ENCODE measurements at places on chromosomes 3 and 15.
A peak's percentile ranks its signal among the peaks of the same experiment; 100 is the strongest.

DNA sequence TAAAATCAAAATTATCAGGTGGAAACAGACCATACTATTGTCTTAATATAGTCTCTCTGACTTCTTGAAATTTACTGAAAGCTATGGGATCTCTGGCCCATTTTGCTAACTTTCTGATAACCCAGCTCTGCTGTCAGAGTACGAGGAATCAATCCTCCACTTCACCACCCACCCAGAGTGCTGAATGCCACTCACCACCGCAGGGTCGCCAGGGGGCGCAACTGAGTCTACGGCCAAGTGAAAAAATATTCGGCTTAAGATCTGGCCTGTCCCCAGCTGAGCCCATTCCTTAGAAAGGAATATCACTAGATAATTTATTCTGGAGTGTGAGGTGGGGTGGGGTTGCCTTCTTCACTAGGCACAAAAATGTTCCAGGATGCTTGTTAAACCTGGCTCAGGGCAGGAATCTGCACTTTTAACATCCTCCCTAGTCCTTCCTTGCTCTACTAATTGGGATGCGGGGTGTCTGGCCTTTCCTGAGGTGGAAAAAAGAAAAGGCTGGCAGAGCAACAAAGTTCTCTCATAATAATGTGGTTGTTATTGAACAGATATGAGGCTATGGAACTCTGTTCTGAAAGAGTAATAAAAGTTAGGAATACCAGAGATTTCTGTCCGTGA is 520.6 kb downstream of the MFSD1 start:
- DNase-seq = peak; percentile 21

GRCh38 chr3:15601399-15602145 is at the start of the genes BTD and HACL1:
TSS of gene BTD (plus strand) at chr3:15601745. CDS start at chr3:15635440, 33,695 bp downstream.
TSS of gene HACL1 (minus strand) at chr3:15601569. CDS start at chr3:15601463, 106 bp downstream.
- DNase-seq = peak; percentile 99

GRCh38 chr3:192410684-192410960 is 316.7 kb downstream of the FGF12 start:
- DNase-seq = no peak

GRCh38 chr3:81838457-81838856 is 77.0 kb upstream of the GBE1 start:
- DNase-seq = no peak

DNA sequence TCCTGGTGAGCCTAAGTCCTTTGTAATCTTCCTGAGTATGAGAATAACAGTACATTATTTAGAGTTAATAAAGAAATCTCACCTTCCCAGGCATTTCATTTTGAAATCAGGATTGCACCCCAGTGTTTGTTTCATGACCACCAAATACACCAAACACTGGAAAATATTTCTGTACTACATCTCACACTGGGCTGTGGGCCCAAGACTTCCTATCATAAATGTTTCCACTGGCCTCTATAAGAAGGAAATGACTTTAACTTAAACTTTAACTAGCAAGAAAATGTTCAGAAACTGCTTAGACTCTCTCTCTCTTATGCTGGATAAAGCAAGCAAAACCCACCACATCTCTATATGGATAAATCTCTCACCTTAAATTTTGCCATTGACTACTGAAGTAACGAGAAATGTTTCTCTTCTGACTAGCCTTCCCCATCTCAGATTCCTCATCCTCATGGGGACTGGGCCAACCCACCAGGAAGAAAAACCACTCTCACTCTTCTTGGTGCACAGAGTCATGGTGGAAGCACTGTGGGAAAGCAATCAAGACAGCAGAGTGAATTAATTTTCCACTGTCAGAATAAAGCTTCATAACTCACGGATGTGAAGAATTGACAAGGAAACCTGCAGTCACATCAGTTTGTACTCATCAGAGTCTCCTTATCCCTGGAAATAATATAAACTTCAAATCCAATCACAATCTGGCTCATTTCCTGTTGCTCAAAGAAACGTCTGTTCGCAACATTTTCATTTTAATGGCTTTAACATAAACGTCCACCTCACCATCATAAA is 859.6 kb downstream of the EPHA3 start:
- DNase-seq = no peak

DNA sequence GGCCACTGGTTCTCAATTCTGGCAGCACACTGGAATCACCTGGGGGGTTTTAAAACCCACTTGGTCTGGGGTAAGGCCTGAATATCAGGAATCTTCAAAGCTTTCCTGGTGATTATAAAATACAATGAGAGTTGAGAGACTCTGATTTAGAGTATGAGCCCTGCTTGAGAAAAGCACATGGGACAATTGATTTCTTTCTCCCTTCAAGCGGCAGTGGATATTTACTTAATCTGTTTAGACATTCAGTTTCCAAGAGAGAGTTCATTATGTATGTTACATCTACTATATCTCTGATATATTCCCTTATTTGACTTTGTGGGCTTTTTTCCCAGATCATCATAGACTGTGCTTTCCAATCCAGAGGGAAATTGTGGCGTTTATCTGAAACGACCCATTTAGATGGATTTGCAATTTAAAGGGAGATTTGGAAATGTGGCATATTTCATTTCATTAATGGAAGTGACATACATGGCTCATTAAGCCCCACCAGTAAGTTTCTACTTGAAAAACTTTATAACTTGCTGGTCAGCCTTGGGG is 171.2 kb upstream of the PFN2 start:
- DNase-seq = no peak

DNA sequence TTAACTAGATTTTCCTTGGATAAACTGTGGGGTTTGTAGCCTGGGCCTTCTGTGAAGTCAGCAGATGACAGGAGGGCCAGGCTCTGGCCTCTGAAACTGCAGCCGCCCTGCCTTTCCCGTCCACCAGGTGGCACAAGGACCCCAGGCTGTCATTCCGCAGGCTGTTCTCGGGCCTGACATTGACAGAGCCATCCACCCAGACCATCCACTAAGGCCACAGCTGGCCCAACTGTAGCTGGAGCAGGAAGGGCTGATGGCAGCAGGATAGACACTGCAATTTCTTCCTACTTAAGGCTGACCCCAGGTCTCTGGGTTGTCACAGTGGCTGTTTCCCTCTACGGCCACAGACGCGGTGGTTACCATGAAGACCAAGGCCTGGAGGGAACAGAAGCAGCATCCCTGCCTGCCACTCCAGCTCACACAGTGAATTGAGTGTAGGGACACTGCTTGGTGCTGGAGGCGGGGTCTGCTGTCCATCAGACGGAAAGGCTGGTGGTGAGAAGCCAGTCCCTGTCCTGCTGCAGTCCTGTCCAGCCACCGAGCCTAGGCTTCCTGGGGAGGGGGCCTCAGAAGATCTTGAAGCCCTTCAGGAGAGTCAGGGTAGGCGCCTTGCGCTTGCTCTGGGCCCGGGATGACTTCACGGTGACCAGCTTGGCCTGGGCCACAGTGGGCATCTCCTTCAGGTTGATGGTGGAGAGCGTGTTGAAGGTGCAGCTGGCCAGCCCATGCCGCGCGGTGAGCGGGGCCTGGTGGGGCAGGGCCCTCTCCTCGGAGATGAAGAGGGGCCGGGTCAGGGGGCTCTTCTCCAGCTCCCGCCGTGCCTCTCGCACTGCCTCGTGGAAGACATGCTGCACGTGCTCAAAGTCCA is 9.4 kb downstream of the SLC51B start:
- DNase-seq = peak; percentile 50

DNA sequence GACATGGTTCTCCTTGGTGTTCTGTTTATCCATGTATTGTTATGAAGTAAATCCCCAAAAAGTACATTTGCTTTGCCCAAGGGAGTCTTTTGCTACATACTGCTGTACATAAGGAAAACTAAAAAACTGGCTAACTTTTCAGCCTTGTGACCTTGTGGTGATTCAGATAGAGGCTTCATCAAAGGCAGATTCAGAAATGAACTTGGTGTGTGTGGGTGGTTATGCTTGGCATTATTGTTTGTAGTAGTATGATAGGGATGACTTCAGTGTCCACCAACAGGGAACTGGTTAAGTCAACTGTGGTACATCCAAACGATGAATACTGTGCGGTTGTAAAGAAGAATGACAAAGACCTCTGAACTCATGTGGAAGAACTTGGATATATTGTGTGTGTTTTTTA is 75.6 kb upstream of the CHRNB4 start:
- no peak for DNase-seq

DNA sequence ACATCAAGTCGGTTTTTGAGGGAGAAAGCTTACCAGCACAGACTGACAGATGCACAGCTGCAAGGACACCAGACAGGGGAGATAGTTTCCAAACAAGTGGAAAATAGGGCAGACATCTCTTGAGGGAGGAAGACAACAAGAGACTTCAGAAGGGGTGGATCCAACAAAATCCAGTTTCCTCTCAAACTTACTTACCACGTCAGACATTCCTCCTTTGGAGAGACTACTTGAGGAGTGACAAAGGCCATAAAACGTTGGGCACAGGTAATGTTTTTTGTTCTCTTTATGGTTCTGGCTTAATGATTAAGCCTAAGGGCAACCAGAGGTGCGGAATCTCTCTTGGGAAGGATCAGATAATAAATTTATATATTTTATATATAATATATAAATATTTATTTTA is 76.1 kb downstream of the CD200 start:
- DNase-seq = no peak

DNA sequence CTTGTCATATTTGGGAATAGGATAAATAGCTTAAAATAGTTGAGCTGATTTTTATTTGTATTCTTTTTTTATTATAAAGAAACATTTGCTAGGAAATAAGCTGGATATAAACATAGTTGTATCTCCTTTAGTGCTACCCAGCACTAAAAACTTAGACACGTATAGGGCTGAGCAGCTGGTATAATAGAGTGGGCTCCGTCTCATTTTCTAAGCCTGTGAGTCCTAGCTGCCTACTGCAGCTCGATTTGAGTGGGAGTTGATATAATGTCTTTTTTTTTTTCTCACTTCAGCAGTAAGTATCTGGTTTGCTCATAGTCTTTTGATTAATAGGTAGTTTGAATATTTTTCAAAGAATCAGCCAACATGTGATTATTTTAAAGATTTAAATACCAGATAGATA is 34.2 kb downstream of the TFG start:
- no peak for DNase-seq

- DNase-seq = no peak
Observed at GRCh38 chr3:150147776-150148175, 177.1 kb upstream of the PFN2 start.

DNA sequence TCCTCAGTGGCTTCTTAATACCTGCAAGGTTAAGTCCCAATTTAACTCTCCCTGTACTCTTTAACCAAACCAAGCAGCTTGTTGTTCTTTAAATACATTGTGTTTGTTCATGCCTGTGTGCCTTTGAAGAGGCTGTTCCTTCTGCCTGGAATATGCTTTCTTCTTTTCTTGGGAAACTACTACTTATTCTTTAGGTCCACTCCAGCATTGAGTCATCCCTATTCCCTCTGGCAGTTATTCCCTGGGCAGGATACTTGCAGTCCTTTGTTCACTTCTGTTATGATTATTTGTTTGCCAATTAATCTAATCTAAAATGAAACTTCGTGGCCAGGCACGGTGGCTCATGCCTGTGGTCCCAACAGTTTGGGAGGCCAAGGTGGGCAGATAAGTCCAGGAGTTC is 139.3 kb downstream of the ZNF609 start:
- no peak for DNase-seq

GRCh38 chr15:88076328-88076727 is 180.2 kb downstream of the NTRK3 start:
- no peak for DNase-seq

DNA sequence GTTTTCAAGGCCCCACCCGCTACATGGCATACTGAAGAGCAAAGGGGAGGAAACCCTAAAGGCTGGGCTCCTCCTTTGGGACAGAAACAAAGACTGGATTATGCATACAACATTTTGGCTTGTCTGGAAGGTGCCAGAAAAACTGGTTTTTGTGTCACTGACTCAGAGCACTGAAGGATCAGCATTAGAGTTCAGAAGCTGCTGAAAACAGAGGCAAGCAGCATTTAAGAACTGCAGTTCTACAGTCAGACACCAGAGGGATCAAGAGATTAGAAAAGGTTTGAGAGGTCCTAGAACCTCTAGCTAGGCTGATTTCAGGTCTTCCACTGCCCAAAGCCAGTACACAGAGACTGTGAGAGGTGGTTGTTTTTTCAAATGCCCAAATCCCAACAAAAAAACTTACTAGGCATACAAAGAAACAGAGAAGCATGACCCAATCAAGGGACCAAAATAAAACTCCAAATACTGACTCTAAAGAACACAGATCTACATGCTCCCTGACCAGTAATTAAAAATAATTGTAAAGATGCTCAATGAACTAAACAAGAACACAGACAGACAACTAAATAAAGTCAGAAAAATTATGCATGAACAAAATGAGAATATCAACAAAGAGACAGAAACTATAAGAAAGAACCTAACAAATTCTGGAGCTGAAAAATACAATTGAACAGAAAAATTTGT is 91.2 kb downstream of the SENP2 start:
- DNase-seq = peak; percentile 34

- no peak for DNase-seq
Observed at GRCh38 chr3:71456826-71457225, 126.7 kb downstream of the FOXP1 start.

DNA sequence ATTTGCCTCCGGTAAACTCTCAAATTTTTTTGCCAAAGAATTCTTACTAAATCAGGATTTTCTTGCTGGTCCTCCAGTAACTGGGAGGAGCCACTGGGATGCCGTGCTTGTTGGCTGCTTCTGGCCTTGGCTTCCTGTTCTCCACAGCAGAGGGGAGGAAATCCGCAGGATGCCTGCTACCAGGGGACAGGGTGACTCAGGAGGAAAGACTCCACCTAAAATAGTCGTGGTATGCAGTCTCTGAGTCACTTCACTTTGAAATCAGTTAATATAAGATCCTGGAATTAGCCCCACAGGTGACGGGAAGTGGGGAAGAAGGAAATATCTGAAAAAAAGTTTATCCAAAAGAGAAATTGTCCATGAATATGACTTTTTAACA is 6.5 kb upstream of the TM4SF18 start:
- DNase-seq = no peak

DNA sequence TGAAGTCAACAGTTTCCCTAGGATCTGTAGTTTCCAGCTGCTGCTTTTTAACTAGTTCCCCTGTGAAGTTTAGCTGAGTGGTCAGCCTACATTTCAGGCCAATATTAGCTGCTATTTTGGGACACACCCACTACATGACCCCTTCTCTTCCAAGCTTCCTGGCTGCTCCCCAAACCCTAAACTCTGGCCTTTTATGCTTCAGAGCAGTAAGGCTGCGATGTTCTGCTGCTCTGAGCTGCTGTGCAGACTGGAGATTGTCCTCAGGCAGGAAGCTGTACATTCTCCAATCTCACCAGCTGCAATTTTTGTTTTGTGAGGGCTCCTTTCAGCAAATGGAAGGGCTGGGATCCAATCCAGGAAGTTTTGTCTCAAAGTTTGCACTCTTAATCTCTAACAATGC is 48.0 kb upstream of the WDR72 start:
- DNase-seq = no peak

DNA sequence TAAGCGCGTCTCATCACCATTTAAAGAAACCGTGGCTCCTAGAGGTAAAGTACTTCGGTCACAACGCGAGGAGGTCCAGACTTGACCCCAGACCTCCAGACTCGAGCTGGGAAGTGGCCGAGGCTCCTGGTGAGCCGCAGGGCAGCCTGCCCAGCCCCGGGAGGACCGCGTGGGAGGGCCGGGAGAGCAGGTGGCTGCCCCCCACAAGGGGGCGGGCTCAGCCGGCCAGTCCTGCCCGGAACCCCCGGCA is at the start of gene SLC27A2:
Gene SLC27A2, plus strand, starts transcription at position 228 of the 250 bp plus-strand sequence. CDS start 232 bp downstream, outside the sequence.
- DNase-seq = no peak

- no peak for DNase-seq
Observed at GRCh38 chr3:8457039-8457438, 44.6 kb upstream of the LMCD1 start.

GRCh38 chr3:97942801-97943546 is 29.3 kb downstream of the RIOX2 start:
- DNase-seq = no peak

GRCh38 chr3:14324224-14324944 is 78.0 kb upstream of the SLC6A6 start:
- no peak for DNase-seq
